GM12864 (cell line): ENCODE measurements at places on chromosomes 11 and 22.

DNA sequence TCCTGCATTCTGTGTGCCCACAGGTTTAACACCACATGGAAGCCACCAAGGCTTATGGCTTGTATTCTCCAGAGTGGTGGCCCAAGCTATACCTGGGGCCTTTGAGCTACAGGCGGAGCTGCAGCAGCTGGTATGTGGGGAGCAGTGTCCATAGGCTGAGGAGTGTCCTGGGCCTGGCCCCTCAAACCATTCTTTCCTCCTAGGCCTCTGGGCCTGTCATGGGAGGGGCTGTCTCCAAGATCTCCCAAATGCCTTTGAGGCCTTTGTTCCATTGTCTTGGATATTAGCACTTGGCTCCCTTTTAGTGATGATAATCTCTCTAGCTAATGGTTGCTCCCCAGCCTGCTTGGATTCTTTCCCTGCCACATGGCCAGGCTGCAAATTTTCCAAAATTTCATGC is 6.4 kb upstream of the TBC1D22A start:
- DNase-seq, result no peak

DNA sequence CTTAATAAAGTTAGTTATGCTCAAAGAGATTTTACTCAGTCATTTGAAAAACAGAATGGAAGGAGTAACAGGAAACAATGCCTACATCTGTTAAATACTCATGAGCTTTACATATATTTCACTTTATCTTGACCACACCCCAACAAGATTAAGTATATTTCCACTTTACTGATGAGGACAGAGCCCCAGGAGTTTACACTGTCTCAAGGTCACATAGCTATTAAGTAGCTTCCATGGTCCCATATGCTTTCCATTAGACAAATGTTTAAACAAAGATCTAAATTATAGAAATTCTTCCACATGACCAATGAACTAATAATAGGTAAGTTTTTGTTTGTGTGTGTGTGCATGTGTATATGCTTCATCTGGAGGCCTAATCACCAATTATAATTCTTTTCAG is 30.2 kb downstream of the MRTFA start:
- no peak for DNase-seq

- DNase-seq, result no peak
Measured at GRCh38 chr22:42637555-42637954, 2.8 kb downstream of the ATP5MGL start.

- no peak for DNase-seq
Measured at GRCh38 chr11:131893988-131894387, 523.6 kb downstream of the NTM start.

- no peak for DNase-seq
Measured at GRCh38 chr22:28239941-28240340, 320.9 kb upstream of the PITPNB start.

- DNase-seq, result no peak
Measured at GRCh38 chr11:9974375-9974774, 310.5 kb downstream of the SWAP70 start.

- DNase-seq, result no peak
Measured at GRCh38 chr11:12125609-12126149, 15.3 kb downstream of the MICAL2 start.

DNA sequence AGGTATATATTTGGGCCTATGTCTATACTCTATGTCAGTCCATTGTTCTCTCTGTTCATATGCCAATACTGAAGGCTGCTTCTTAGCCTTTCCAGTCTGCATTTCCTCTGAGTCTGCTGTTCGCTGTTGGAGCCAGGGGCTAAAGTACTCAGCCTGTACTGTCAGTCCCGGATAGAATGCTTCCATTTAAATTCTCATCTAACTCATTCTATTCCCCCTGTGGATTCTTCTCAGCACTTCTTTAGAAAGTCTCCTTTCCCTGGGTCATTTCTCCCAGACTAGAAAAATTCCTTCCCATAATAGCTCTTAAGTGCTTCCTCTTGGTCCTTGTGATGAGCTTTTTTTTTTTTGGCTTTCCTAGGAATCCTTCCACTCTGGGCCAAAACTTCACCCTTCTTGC is 293.1 kb downstream of the KIRREL3 start:
- no peak for DNase-seq

GRCh38 chr11:106397787-106398501 is 320.5 kb downstream of the AASDHPPT start:
- DNase-seq, result no peak

DNA sequence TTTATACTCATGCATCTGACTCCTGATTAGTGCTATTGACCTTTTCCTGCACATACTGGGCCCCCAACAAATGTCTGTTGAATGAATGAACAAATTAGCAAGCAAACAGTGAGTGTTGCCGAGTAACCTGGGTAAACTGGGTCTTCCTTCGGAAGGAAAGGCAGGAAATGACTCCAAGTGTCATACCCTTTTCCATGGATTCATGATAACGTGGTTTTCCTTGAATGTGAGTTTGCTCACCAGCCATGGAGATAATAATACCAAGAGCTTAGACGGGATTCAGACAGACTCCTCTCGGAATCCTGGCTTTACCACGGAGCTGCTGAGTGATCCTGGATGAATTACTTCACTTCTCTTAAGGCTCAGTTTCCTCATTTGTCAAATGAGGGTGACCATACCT is 16.7 kb downstream of the TECTA start:
- DNase-seq, result no peak

GRCh38 chr11:101010899-101011298 is 118.7 kb downstream of the PGR start:
- no peak for DNase-seq

- no peak for DNase-seq
Measured at GRCh38 chr11:120746376-120746775, 234.8 kb downstream of the GRIK4 start.

- no peak for DNase-seq
Measured at GRCh38 chr11:34492806-34493414, 20.7 kb downstream of the ELF5 start.

DNA sequence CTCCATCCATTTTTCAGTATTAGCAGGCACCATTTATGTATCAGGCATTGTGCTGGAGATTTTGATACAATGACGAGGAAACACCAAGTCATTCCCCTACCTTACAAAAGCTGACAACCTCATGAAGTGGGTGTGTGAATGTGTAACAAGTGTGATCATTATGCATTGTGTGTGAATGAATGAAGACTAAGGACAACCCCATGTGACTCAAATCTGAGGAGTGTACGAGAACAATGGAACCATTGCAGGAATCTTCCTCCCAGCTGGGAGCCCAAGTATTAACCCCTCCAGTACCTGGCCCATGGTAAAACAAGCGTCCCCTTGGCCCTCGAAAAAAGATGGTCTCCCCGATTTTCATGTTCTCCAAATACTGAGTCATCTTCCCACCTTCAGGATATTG is 4.4 kb downstream of the CYB5R2 start:
- no peak for DNase-seq

DNA sequence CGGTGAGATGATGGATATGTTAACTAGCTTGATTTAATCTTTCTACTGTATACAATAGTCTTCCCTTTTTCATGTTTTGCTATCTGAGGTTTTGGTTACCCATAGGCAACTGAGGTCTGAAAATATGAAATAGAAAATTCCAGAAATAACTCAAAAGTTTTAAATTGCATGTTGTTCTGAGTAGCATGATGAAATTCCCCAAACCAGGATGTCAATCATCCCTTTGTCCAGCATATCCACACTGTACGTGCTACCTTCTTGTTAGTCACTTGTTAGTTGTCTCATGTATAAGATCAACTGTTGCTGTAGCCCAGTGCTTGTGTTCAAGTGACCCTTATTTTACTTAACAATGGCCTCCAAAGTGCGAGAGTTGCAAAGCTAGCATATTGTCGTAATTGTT is 21.2 kb upstream of the OR10W1 start:
- no peak for DNase-seq

GRCh38 chr11:61049063-61049377 is 53.3 kb upstream of the CD5 start:
- no peak for DNase-seq

DNA sequence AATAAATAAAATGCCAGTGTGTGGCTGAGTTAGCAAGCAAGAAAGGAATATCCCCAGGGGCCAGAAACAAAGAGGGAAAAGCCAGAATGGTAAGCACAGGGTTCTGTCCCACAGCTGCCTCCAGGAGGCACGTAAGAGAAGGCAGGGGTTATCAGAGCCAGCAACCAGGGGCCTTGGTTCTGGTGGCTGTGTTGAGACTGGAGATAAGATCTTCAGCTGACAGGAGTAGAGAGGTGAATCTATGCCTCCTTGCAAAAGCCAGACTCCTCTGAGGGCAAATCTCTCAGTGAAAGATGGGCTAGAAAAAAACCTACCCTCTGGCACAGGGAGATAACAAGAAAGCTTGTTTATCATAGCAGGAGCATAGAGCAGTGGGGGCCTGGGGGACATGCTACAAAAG is 29.8 kb upstream of the NFAM1 start:
- DNase-seq, result no peak

DNA sequence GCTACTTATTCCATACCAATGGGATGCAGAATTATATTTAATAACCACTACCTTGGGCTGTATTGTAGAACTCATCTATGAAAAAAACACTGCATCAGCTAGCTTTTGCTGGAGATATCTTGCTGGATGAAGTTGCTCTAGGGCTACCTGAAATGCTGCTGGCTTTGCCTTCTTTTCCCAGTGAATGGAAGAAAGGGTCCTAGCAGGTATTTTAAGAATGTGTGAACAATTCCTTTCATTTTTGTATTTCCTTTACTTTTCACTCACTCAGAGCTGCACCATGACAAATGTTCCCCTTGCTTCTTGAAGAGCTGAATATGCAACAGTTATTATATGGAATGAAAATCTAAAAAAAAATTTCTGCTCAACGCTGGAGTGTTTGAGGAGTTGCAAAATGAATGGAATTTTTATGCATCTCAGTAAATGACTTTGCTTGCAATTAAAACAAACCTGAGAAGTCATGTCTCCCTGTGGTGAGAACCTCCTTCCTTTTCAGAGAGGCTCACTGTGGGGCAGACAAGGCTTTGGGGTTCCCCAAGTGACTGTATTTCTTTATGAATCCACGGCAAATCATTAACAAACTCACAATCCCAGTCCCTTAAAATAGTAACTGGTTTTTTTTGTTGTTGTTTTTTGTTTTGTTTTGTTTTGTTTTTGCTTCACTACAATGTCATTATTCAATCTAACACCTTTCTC is 566.8 kb upstream of the KIRREL3 start:
- DNase-seq, result no peak

- DNase-seq, result no peak
Measured at GRCh38 chr11:69172674-69173073, 16.9 kb downstream of the SMIM38 start.

DNA sequence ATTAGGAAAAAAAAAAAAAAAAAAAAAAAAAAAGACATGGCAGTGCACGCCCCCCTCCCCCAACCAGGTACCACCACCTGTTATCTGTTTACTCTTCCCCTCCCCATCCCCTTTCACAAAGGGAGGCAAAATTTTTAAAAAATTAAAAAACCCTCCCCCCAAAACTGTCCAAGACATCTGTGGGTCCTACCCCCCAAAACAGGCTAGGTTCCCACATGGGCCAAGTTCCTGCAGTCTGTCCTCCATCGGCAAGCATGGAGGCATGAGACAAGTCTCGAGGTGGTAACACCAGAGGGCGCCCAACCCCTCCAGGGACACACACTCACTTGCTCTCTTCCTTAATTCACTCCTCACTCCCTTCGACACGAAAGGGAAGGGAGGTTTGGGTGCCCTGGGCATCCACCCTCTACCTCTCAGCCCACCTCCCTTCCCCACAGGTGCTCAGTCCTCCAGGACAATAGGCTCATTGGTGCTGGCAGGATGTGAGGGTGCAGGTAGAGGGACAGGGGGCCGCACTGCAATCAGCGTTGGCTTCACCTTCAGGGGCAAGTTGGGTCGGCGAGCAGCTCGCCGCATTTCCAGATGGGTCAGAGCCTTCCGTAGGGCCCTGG is 2.2 kb upstream of the TUT1 start:
- no peak for DNase-seq

DNA sequence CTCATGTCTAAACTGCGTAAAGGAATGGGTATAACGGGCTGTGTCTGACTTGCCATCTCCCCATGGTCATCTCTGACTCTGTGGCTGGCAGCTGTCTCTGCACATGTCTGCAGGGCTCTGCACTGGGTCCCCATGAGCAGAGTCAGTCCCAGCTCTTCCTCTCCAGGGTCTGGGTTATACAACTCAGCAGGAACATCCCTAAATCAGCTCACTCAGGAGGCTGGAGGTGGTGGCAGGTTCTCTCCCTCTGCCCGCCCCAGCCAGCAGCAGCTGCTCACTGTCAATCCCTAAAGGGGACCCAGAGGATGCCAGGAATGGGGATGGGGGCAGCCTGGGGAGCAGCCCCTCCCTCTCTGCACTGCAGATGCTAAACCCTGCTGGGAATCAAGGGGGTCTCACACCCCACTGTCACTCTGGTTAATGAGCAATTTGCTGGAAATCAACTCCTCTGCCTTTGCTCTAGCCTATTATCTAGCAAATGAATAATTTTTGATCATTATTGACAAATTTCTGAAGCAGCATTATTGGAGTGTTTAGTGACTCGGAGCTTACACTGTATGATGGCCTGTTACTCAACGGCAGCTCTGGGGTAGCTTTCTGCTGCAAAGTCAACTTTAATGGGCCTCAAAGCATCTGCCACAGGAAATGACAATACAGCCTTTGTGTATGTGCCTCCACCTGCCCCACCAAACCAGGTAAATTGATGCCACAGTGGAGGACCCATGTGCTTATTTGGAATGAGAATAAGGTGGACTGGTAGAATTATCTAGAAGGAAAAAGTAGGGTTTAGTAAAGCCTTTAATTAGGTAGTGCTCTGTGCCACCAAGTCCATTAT is 55.7 kb upstream of the SHANK2 start:
- no peak for DNase-seq

DNA sequence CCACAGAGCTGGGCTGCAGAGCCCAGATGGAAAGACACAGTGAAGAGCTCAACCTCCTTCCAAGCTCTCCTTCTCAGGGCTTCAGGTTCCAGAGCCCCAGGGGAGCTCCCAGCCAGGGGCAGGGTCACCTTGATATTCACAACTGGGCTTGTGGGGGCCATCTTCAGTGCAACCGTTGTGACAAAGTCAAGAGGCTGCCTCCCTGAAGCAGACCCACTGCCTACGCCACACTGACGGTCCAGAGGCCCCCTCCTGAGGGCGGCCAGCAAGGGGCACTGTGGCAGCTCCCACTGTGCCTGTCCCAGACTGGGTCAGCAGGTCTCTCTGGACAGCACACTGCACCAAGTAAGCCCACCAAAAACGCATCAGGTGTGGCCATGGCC is 84.1 kb downstream of the DGCR2 start:
- DNase-seq, result no peak

DNA sequence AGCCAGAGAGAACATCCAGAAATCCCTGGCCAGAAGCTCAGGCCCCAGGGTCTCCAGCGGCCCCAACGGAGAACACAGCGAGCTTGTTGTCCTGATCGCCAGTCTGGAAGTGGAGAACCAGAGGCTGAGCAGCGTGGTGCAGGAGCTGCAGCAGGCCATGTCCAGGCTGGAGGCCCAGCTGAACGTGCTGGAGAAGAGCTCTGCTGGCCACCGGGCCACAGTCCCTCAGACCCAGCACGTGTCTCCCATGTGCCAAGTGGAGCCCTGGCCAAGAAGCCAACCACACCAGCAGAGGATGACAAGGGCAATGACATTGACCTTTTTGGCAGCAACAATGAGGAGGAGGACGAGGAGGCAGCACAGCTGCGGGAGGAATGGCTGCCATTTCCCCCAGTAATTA is 20.6 kb upstream of the SCGB1D1 start:
- DNase-seq, result no peak

- no peak for DNase-seq
Measured at GRCh38 chr22:49156662-49157285, 670.9 kb downstream of the BRD1 start.
